Activated CD8-positive, alpha-beta memory T cell treated with anti-CD3 and anti-CD28 coated beads for 1 hour (primary cell): ENCODE measurements at places on chromosomes 12 and 14.

- no peak for DNase-seq
Measured at GRCh38 chr14:92203116-92203515, 81.3 kb downstream of the CPSF2 start.

DNA sequence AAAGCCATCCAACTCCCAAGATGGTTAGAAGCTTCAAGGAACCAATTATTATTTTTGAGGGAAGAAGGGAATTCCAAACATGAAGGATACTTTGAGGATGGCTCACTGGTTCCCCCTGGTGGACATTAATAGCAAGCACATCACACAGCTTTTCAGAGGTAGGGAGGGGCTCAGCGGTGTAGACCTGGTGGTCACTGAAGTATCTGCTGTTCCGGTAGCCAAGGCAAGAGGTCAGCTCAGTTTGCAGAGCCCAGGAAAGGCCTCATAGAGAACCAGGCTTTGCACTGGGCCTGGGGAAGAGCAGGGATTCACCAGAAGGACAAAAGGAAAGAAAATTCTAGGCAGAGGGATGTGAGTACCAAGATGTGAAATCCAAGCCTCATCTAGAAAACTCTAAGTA is 118.7 kb downstream of the KSR2 start:
- DNase-seq, result no peak

- DNase-seq, result no peak
Measured at GRCh38 chr12:47651368-47652254, 54.2 kb downstream of the RPAP3 start.

GRCh38 chr14:78851189-78851588 is 681.0 kb downstream of the NRXN3 start:
- no peak for DNase-seq

- no peak for DNase-seq
Measured at GRCh38 chr12:127044836-127045235, 1222.1 kb upstream of the TMEM132C start.

DNA sequence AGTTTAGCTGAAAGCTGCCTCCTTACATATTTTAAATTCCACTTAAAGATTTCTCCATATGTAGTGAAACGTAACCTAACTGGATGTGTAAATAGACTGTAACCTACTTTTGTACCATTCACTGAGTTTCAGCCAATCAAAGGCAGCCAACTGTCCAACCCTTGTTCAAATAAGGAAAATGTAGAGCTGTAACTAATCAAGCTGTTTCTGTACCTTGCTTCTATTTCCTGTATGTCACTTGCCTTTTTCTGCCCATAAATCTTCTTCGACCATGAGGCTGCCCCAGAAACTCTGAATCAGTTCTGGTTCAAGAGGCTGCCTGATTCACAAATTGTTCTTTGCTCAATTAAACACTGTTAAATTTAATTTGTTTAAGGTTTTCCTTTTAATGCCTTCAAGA is 6.3 kb downstream of the SLC7A8 start:
- DNase-seq, result no peak

GRCh38 chr12:62372134-62372533 is 94.5 kb upstream of the MON2 start:
- DNase-seq, result no peak
